ENCODE measurements at places on chromosomes 11 and 22.

GRCh38 chr22:37636186-37636948, 3.1 kb upstream of the SH3BP1 start:
- no peak for DNase-seq

DNA sequence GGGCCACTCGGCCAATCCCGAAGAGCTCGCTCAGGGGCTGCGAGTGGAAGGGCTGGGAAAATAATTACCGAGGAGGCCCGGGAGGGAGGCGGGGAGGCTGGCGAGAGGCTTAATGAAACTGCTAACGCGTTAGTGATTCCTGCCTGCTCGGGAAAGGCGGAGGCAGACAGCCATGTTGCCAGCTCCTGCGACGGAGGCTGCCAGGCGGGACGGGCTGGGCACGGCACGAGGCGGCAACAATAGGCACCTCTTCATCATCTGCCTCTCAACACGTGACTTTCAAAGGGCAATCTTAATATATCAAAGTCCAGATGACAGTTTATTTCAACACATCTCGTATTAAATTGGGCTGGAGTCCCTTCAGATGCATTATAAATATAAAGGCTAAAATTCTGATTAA, 68.0 kb upstream of the TCF20 start:
- DNase-seq: no peak

DNA sequence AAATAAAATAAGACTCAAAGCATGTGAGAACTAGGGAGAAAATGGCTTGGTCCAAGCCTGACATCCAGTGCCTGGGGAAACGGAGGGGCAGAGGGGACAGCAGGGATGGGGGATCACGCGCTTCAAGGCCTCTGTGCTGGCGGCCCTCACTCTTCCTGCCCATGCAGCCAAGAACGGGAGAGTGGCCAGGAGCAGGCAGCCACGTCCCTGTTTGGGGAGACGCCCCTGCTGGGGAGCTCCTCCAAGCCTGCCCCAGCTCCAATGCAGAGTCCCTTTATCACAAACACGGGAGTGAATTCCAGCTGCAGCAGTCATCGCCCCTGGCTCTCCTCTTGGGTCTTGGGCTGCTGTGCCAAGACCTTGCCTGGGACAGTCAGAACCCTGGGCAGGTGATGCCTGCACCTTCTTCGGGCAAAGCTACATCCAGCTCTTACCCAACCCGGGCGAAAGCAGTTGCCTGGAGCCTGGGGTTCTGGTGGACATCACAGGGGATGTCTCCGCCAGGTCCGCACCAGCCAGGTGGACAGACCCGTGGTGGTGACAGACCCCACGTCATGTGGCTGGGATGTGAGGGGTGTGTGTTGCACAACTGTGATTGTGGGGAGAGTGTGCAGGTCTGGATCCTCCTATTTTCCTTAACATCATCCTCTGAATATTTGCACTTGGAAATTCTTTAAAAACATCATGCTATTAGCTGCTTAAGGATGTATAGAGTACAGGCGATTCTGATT, 1391.3 kb downstream of the BRD1 start:
- DNase-seq: no peak

DNA sequence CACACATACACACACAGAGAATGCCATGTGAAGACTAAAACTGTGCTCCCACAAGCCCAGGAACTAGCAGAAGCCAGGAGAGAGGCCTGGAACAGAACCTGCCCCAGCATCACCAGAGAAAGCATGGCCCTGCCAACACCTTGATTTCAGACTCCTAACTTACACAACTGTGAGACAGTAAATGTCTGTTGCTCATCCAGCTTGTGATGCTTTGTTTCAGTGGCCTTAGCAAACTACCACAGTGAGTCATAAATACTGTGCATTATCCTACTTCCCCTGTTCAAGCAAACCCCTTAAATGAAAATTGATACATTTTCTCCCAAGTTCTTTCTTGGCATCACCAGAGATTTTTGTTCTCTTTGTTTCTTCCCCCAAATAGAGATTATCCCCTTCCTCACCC, 1539.4 kb upstream of the TENM4 start:
- DNase-seq: no peak

DNA sequence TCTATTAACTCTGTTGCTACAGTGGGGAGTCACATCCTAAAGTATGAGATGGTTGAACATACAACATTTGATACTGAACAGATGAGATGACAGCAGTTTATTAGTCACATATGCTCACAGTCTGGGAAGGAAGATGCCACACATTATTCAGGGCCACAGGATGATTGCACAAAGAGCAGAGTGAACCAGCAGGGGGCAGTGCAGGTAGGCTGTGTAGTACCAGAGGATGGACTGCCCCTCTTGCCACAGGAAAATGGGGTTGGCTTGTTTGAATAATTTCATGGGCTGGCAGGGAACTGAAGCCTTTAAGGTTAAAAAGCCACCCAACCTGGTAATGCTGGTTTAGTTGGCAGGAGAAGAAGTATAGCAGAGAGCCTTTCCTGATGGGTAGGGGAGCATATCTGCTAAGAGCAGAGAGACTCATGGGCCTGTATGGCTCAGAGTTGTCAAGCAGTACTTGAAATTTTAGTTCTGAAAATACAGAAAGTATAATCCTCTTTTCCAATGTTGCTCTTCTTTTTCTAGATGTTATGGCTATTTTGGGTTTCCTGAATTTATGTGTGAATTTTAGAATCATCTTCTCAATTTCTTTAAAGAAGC, 180.4 kb upstream of the B3GAT1 start:
- no peak for DNase-seq

DNA sequence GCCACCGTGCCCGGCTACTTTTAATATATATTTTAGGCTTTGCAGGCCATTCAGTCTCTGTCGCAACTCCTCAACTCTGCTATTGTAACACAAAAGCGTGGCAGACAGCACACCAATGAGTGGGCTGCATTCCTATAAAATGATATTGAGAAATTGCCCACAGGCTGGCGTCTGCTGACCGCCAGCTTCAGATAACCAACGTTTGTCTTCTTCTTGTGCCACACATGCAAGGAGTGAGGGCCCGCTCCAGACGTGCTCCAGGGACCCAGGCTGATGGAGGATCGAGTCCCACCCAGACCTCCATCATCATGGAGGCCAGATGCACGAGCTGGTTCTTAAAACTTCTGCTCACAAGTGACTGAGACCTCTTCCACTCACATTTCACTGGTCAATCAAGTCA, 35.4 kb upstream of the LINC01488 start:
- DNase-seq: no peak

DNA sequence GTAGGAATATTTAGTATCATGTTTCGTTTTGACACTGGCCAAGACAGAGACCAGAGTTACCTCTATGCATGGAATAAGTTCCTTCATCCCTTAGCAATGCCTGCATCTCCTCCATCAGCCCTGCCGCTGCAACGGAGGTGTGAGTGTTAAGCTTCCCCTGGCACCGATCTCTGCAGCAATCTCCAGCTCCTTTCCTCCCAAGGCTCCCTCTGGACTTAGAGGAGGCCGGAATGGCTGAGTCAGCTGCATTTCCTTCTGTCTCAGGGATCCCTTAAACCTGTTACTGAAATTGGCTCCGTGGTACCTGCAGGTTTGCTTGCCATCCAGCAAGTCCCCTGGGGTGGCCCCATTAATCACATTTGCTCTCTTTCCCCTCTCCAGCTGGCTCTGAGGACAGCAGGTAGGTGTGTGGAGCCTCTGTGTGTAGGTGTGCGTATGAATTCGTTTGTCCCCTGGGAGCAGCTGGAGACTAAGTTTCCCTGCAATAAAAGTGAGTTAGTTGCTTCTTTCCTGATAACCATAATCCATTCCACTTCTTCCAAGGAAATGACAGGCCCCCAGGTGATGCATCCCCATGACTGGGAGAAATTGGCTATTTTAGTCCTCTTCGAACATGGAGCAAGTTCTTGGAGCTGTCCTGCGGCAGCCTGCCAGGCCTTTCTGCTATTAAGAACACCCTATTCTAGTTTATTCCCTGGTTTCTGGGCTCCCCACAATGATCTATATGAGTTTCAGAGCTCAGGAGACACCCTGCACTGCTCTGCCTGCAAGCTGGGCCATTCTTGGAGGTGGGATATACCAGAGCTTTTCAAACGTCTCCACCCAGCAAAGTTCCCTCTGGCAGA, 457.2 kb upstream of the CADM1 start:
- no peak for DNase-seq

DNA sequence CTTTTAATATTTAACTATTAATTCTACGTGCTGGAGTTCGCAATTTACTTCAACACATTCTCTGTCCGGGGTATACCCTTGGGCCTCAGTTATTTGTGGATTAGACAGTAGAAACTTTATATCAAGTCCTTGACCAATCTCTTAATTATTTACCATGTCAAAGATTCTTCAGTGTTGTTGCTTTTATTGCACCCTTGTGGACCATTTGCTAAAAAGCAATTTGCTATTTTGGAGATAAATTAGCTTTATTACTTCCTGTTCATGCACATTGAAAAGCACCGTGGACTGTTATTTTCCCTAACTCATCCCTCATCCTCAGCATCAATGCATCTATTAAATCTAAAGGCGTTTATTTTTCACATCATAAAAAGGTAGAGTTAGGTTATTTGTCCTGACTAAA, 609.9 kb downstream of the CNTN5 start:
- no peak for DNase-seq

DNA sequence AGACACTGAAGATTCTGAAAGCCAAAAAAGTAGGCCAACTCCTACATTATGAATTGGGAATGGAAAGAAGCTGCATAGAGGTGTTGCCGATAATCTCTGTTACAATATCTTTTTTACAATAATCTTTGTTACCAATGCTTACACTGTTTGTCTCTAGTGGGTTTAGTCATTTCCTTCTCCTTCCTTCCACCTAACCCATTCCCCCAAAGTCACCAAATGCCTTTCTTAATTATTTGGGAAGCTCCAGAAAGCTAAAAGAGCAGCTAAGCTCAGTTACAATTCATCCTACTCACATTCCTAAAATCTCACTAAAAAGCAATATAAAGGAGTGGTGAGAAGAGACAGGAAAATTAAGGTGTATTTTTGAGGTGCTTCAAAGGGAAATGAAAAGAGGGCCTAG, 313.7 kb downstream of the SWAP70 start:
- no peak for DNase-seq

GRCh38 chr22:28395920-28396753, 283.5 kb downstream of the TTC28 start:
- DNase-seq: no peak

- no peak for DNase-seq
Measured at GRCh38 chr11:96126917-96127595, 203.1 kb upstream of the MTMR2 start.

DNA sequence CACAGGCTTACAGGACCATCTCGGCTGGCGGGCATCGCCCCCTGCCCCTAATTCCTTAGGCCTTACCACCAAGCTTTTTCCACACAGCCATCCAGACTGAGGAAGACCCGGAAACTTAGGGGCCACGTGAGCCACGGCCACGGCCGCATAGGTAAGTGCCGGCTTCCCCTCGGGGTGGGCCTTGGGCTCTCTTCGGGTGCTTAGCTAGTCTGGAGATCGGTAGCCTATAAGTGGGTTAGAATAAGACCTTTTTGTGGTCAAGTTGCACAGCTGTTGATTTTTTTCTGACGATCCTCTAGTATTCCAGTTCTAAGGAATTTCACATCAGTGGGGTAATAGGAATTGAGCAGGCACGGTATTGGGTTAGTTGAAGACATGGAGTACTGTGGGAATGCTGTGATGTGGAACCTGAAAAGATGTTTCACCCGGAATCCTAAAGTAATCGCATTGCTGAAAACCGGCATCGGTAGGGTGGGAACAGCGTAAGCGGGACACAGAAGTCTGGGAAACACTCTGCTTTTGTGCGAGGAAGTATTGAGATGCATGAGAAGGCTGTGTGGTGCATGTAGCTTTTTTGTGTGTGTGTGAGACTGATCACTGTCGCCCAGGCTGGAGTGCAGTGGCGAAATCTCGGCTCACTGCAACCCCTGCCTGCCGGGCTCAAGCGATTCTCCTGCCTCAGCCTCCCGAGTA, 669 bp downstream of the RPL27A start:
- DNase-seq: peak; percentile 9

- DNase-seq: no peak
Measured at GRCh38 chr11:88194990-88195389, 19.7 kb upstream of the RAB38 start.

DNA sequence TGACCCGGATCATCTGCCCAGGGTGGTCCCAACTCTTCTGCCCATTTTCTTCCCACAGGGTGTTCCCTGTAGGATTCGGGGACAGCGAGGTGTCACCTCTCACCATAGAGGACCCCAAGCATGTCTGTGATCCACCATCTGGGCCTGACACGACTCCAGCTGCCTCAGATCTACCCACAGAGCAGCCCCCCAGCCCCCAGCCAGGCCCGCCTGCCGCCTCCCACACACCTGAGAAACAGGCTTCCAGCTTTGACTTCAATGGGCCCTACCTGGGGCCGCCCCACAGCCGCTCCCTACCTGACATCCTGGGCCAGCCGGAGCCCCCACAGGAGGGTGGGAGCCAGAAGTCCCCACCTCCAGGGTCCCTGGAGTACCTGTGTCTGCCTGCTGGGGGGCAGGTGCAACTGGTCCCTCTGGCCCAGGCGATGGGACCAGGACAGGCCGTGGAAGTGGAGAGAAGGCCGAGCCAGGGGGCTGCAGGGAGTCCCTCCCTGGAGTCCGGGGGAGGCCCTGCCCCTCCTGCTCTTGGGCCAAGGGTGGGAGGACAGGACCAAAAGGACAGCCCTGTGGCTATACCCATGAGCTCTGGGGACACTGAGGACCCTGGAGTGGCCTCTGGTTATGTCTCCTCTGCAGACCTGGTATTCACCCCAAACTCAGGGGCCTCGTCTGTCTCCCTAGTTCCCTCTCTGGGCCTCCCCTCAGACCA, 24.0 kb downstream of the CSF2RB start:
- DNase-seq: no peak

DNA sequence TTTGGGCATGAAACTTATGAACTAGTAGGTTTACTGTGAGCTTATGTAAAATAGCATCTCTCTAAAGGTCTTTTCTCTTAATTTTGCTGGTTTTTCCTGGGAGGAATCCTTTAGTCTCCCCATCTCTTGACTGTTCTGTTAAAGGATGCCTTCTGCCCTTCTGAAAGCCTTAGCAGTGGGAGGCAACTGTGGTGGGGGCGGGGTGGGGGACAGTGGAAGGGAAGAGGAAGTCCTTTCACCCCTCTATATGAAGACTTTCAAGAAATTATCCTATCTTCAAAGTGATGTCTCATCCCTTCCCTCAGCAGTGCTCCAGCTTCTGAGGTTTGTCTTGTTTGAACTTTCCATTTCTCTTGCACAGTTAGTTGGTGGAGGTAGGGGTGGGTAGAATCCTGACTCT, 73.1 kb downstream of the ELP4 start:
- DNase-seq: no peak

DNA sequence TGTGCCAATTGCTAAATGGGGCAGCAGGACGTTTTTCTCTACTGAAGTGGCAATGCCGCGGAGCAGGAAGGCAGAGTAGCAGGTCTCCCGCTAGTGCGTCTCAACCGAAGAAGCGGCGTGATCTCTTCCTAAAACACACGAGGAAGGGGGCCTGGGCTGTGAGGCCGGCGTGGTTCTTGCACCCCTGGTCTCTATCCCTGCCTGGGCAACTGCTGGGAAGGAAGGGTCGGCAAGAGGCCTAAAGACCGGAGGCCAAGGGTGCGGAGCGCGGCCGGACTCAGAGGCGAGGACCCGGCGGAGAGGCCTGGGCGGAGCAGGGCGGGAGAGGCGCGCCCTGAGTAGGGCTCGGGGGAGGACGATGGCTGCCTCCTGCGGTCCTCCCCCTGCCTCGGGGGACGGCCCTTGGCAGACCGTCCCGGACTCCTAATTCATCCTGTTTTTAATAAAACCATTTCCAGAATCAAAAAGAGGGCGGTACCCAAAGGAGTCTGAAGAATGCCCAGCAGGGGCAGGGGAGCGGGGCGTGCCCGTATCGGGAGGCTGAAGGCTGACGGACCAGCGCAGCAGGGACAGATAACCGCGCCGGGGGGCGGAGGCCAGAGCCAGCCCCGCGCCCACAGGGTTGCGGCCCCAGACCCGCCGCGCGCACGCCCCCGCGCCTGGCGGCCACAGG, 572 bp upstream of the APLP2 start:
- DNase-seq: no peak

- DNase-seq: no peak
Measured at GRCh38 chr11:65444314-65445051, 21.9 kb downstream of the NEAT1 start.
